ENCODE measurements at places on chromosomes 7 and 10.

- DNase-seq = peak; percentile 48
- H3K4me3 ChIP-seq = no peak overlapping the region
- no peak overlapping the region for H3K27ac ChIP-seq
These were observed 119.9 kb downstream of the TFEC start for GRCh38 chr7:115910541-115911164.

- peak; percentile 71 for DNase-seq
- no peaks in the 10 kb centered on the region for H3K36me3 ChIP-seq
- peaks cover 20% of the 10 kb centered on the region for H3K4me1 ChIP-seq
- no peak overlapping the region for H3K27ac ChIP-seq
- H3K4me3 ChIP-seq = no peak overlapping the region
- H3K27me3 ChIP-seq = no peaks in the 10 kb centered on the region
These were observed 38.5 kb downstream of the MTURN start for GRCh38 chr7:30173058-30173897.

- no peak overlapping the region for H3K4me3 ChIP-seq
- no peaks in the 10 kb centered on the region for H3K27me3 ChIP-seq
- H3K36me3 ChIP-seq = no peaks in the 10 kb centered on the region
- no peak for DNase-seq
These were observed 65.0 kb downstream of the VSTM4 start for GRCh38 chr10:49050366-49050765.

GRCh38 chr10:117929327-117930067 lies 117.2 kb downstream of the RAB11FIP2 start:
- H3K4me1 ChIP-seq = peaks cover 21% of the 10 kb centered on the region
- DNase-seq = peak; percentile 43
- no peaks in the 10 kb centered on the region for H3K27me3 ChIP-seq
- H3K27ac ChIP-seq = no peak overlapping the region
- H3K36me3 ChIP-seq = no peaks in the 10 kb centered on the region
- H3K4me3 ChIP-seq = no peak overlapping the region

DNA sequence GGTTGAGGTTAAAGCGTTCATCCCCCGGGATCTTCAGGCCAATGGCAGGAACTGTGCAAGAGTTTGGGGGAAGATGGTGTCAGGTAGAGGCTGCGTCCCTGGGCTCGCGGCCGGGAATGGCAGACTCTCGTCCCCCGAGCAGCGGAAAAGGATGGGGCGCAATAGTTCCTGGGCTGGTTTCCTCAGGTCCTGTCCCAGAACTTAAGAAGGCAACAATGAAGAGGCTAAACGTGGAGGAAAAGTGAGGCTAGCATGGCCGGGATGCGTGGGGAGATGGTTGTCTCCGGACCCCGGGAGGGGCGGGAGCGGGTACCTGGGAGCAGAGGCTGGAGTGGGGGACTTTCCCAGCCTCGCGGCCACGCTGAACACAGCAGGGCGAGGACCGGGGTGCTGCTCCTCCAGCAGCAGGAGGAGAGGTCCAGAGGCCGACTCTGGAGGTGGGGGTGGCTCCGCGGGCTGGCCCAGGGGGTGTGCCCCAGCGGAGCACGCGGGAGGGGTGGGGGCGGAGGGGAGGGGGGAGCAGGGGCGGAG lies 882 bp downstream of the IRF5 start:
- H3K27ac ChIP-seq = no peak overlapping the region
- H3K27me3 ChIP-seq = peaks cover 66% of the 10 kb centered on the region
- DNase-seq = no peak
- H3K4me1 ChIP-seq = no peaks in the 10 kb centered on the region

DNA sequence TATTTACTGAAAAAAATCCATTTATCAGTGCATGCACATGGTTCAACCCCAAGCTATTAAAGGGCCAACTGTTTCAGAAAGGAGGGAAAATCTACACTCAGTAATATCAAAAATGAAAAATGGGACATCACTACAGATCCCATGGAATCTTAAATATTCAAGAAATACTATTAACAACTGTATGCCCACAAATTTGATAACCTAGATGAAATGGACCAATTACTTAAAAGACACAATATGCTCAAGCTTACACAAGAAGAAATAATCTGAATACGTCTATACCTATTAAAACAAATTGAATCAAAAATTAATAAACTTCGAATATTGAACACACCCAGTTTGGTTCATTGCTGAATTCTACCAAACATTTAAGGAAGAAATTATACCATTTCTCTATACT lies 87.9 kb downstream of the KMT2C start:
- H3K27ac ChIP-seq = no peak overlapping the region
- no peaks in the 10 kb centered on the region for H3K4me1 ChIP-seq
- no peak overlapping the region for H3K4me3 ChIP-seq
- no peak for DNase-seq
- no peaks in the 10 kb centered on the region for H3K27me3 ChIP-seq

DNA sequence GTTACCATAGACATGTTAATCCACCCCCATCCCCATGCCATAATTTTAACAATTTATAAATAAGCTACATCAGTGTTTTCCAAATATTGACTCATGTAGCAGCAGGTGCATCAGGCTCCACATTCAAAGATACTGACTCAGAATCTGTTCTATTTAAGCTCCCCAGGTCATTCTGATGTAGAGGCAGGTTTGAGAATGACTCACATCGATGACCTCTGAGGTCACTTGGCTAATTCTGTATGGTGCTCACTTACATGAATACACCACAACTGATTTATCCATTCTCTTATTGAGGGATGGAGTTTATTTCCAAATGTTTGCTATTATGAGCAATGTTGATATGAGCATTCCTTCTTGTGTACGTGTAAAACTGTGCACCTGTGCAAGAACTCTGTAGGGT lies 1159.0 kb downstream of the TYW1 start:
- no peaks in the 10 kb centered on the region for H3K36me3 ChIP-seq
- H3K27me3 ChIP-seq = no peaks in the 10 kb centered on the region
- peaks cover 10% of the 10 kb centered on the region for H3K4me1 ChIP-seq
- no peak overlapping the region for H3K4me3 ChIP-seq
- no peak overlapping the region for H3K27ac ChIP-seq

DNA sequence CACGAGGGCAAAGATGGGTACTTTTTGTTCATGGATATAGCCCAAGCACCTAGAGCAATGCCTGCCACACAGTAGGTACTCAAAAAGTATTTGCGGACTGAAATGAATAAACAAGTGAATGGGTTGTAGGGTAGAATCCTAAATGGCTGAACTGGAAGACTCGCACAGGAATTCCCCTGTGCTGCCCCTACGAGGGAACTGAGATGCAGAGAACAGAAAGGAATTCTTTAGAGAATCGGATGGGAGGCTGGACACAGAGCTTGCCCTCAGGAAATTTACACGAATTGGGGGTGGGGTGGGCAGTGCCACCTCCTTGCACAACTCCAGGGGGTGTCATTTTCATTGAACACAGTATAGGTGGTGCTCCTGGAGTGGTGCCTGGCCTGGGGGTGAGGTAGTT lies 35.2 kb upstream of the SRGN start:
- H3K36me3 ChIP-seq = no peaks in the 10 kb centered on the region
- no peak overlapping the region for H3K4me3 ChIP-seq
- H3K27me3 ChIP-seq = no peaks in the 10 kb centered on the region
- no peak for DNase-seq
- no peak overlapping the region for H3K27ac ChIP-seq

DNA sequence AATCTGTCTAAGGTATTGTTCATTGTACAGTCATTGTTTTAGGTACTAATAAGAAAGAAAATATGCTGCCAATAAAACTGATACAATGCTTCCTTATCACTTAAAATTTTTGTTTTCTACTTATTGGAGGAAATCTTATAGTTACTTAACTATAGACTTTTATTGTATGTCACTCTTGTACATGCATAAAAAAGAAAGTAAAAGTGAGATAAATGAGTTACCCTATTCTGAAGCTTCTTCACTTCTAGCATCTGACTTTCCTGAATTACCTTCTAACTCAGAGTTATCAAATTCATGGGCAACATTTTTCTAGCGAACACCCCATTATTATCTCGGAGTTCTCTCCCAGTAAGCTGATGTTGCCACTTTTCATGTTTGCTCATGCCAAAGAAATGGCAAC lies 504.9 kb downstream of the SH2D4B start:
- no peaks in the 10 kb centered on the region for H3K36me3 ChIP-seq
- H3K27me3 ChIP-seq = no peaks in the 10 kb centered on the region
- H3K4me1 ChIP-seq = no peaks in the 10 kb centered on the region
- no peak overlapping the region for H3K27ac ChIP-seq
- DNase-seq = no peak

GRCh38 chr7:8765374-8765773 lies 332.0 kb downstream of the NXPH1 start:
- no peak overlapping the region for H3K27ac ChIP-seq
- no peaks in the 10 kb centered on the region for H3K36me3 ChIP-seq
- no peak for DNase-seq
- no peaks in the 10 kb centered on the region for H3K4me1 ChIP-seq
- no peaks in the 10 kb centered on the region for H3K27me3 ChIP-seq
- no peak overlapping the region for H3K4me3 ChIP-seq

GRCh38 chr7:40879941-40880543 lies 745.2 kb downstream of the SUGCT start:
- H3K36me3 ChIP-seq = no peaks in the 10 kb centered on the region
- no peaks in the 10 kb centered on the region for H3K27me3 ChIP-seq
- no peak overlapping the region for H3K27ac ChIP-seq
- no peak overlapping the region for H3K4me3 ChIP-seq
- no peaks in the 10 kb centered on the region for H3K4me1 ChIP-seq
- DNase-seq = no peak

- no peak overlapping the region for H3K27ac ChIP-seq
- peaks cover 28% of the 10 kb centered on the region for H3K4me1 ChIP-seq
- no peak overlapping the region for H3K4me3 ChIP-seq
- H3K27me3 ChIP-seq = no peaks in the 10 kb centered on the region
- DNase-seq = peak; percentile 81
These were observed 60.9 kb downstream of the MRPL32 start for GRCh38 chr7:42993038-42993437.

DNA sequence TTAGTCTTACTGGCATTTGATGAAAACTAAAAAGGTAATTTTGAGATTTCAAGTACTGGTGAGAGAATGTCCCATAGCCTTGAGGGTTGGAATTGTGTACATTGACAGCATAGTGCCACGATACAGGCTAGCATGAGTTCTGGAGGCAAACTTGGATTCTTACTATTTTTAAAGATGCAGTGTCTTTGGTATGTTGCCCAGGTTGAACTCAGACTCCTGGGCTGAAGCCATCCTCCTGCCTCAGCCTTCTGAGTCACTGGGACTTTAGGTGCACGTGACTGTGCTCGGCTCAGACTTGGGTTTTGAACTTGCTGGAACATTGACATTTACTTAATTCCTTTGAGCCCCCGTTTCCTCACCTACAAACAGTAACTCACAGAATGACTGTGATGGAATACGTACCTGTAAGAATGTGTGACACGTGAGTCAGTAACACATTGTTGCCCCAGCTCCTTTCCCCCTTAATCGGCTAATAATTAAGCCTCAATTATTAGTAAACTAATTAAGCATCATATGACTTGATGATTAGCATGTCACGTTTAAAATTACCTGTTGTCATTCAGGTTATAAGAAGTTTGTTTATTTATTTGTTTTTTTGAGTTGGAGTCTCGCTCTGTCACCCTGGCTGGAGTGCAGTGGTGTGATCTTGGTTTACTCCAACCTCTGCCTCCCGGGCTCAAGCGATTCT lies 10.6 kb downstream of the DNAJB6 start:
- H3K4me1 ChIP-seq = no peaks in the 10 kb centered on the region
- H3K36me3 ChIP-seq = no peaks in the 10 kb centered on the region
- DNase-seq = no peak
- no peaks in the 10 kb centered on the region for H3K27me3 ChIP-seq

- H3K36me3 ChIP-seq = peaks cover 15% of the 10 kb centered on the region
- no peaks in the 10 kb centered on the region for H3K4me1 ChIP-seq
- no peaks in the 10 kb centered on the region for H3K27me3 ChIP-seq
- no peak for DNase-seq
- no peak overlapping the region for H3K4me3 ChIP-seq
These were observed 20.3 kb downstream of the H2AZ2 start for GRCh38 chr7:44827567-44827966.

DNA sequence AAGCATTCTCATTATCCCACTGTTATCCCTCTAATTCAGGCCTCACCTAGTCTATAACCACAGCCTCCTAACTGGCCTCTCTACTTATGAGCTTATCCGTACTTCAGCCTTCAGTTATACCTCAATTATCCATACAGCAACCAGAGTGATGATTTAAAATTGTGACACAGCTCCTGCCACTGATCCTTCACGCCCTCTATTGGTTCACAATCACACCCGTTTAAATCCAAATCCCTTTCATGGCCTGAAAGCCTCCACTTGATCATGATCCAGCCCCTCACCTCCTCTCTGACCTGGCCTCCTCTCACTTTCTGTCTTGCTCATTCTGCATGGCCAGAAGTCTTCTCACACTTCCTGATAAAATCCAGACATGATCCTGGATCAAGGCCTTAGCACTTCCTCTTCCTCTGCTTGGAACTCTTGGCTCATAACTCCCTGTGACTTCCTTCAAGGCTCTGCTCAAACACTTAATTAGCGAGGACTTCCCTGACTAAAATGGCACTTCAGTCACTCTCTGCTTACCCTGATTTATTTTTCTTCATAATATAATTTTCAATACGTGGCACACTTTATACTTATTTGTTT lies 19.0 kb upstream of the TMEM26 start:
- no peak overlapping the region for H3K4me3 ChIP-seq
- no peak for DNase-seq
- no peaks in the 10 kb centered on the region for H3K27me3 ChIP-seq
- no peak overlapping the region for H3K27ac ChIP-seq

All from neural progenitor cell (in vitro differentiated cells).